Activated CD4-positive, CD25-positive, alpha-beta regulatory T cell (primary cell): ENCODE measurements at places on chromosomes 2 and 18.

DNA sequence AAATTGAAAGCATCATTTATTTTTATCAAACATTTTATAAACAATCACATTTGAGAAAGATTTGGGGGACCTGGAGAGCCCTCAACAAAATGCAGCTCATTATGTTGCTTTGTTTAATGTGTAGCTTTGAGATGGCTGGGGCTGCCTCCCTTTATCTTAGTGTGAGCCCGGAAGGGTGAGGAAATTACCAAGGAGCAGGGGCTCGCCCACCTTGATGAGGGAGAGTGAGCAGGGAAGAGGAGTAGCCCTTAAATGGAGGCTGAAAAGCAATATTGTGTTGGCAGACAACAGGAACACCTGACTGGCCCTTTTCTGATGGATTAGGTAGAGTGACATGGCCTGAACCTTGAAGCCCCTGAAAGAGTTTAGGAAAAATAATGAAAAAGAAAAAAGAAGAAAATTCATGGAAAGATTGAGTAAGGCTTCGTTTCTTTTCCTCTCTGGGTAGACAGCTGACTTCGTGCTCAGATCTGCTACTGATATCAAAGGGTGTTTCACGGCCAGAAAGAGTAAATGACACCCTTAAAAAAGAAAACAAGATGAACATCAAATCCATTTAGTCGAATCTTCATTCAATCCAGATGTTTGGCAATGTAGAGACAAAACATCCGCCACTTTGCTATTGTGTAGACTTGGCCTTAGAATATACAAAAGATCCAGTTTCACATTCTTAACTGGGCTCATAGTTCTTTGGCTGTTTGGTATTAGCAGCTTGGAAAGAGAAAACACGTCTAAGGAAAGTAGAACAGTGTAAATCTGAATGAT is 206.5 kb upstream of the TCF4 start:
- DNase-seq: no peak

- no peak for DNase-seq
These were observed 69.2 kb downstream of the RNF144A start for GRCh38 chr2:6986301-6986911.

DNA sequence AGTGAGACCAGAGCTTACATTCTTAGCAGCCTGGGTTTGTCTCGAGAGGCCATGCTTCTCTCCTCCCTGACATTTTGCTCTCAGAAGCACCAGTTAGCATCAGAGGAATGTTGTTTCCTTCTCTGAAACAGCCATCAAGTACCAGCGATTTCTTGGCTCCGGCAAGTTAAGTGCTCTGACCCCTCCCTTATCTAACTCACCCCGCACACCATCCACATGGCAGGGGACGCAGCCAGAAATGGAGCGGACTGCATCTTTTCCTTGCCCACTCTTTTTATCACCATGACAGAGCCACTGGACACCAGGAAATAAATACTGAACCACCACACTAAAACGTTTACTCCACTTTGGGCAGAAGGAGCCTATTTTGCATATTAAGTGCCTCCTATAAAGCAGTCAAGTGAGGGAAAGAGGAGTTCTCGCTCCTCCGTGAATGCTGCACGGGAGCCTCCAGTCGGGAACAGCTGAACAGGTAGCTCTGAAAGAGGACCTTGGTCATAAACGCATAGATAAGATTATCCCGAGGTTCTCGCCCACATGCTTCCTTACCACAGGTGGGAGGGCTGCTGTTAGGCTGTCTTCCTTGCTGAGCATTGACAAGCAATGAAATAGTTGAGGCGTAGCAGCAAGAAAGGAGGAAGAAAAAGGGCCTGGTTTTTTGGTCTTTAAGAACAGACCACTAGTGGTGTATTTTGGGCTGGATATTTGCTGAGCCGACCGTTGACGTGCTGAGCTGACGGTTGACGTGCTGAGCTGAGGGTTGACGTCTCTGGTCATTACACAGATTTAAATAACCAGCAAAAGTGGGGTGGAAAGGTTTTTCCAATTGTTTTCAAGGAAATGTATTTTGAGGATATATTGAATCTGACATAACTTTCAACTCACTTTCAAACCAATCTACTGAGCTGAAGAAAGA is 71.4 kb upstream of the ITGB6 start:
- no peak for DNase-seq

GRCh38 chr18:51578406-51578980 is 381.0 kb upstream of the MEX3C start:
- no peak for DNase-seq

DNA sequence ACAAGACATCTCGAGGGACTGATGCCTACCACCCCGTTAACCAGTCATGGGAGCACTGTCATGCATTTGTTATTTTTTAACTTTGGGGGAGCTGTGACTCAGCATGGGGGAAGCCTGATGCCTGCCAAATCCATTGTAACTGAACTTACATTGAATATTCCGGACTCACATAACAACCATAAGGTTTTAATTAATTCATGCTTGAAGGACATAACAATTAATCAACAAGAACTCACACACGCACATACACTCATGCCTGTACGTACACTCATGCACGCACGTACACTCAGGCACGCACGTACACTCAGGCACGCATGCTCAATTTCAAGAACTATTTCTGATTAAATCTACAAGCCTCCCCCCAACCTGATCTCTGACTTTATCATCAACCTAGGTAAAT is 1639.1 kb downstream of the SUCLG1 start:
- no peak for DNase-seq

- no peak for DNase-seq
These were observed 129.5 kb downstream of the MSTN start for GRCh38 chr2:189933041-189933440.

- no peak for DNase-seq
These were observed 2.2 kb upstream of the SP5 start for GRCh38 chr2:170712653-170713542.

DNA sequence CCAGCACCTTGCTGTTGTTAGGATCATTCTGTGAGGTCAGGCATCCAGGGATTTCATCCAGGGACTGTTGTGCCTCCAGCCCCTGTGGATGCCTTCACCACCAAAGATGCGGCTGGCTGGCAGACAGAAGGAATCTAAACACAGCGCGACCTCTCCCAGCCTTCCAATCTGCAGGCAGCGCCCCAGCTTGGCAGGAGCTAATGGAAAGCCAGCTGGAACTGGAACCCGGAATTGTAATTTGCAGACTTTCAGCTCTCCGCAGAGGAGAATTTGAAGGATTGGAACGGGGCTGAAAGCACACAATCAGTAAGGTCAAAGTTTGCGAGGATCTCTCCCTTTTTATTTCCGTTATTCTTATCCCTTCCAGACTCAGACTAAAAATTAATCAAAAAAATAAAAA is 127.8 kb downstream of the TRIB2 start:
- no peak for DNase-seq
